Stimulated activated CD8-positive, alpha-beta memory T cell treated with anti-CD3 and anti-CD28 coated beads, Interleukin-4, amount 100 ng/mL, for 48 hours (primary cell): ENCODE measurements at places on chromosomes 6 and 20.

DNA sequence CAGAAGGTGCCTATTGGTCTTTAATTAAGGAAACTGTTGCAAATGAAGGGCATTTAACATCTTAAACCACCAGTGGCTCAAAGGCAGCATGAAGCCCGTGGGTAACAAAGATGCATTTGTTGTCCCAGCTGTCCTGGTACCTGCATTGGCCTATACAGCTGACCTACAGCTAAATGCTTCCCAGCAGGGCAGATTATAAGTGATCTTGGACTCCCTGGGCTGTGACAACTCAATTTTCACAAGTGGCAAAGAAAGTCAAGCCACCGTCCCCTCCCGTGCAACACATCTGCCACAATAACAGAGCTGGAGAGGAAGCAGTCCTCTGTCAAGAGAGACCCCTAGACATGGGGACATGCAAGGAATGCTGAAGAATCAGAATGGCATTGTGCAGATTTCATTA is 31.5 kb upstream of the EDN3 start:
- DNase-seq: no peak

DNA sequence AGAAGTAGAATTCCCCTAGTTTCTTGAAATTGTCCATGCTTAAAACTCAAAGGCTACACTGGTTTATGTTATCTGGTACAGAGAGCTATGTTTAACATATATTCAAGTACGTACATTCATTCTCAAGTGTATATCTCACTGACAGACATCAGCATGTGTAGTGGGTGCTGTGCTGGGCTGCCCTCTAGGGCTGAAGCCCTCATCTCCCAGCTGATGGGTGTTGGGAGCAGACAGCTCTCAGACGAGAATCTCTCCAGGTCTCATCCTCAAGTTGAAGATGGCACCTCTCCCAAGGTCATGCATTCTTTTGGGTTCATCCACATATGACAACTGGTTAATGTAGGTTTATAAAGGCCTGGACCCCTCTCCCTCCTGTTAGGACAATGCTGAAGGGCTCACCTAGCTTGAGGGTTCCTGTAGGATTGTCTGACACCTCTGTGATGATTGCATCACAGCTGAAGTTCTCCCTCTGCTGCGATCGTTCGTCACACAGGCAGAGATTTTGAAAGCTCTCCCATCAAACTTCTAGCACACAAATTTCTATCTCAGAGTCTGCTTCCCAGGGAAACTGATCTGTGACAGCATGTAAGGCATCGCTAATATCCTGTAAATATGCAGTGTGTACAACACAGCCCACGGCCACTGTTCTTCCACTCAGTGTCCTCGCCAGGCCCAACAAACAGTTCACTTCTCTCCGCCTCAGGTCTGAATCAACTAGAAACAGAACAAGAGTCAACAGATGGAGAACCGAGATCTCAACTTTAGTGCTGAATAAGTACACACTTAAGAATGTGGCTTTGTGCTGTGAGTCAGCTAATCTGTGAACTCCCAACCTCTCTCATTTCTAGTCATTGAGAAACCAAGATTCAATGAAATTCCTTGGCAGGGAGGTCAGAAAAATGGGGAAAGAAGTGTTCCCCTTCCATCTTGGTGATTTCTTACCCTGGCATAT is 43.2 kb downstream of the PREP start:
- no peak for DNase-seq

GRCh38 chr6:37812841-37813240 is 6.7 kb upstream of the ZFAND3 start:
- no peak for DNase-seq

DNA sequence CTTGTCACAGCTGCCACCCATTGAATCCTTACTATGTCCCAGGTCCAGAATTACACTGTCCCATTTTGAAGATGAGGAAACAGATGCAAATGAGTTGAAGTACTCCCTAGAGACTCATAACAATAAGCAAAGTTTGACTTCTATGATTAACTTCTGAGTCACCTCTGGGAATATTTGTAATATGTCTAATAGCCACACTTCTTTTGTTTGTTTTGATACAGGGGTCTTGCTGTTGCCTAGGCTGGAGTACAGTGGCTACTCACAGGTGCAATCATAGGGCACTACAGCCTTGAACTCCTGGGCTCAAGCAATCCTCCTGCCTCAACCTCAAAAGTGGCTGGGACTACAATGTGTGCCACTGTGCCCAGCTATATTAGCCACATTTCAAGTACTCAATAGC is 11.4 kb upstream of the SOX12 start:
- DNase-seq: no peak

- DNase-seq: no peak
These were observed 109.3 kb upstream of the DST start for GRCh38 chr6:56752009-56752408.

- no peak for DNase-seq
These were observed 165.4 kb downstream of the GRM4 start for GRCh38 chr6:33980176-33981175.
